ENCODE measurements at places on chromosomes 5 and 9.

GRCh38 chr5:144202726-144203125 is 32.1 kb downstream of the KCTD16 start:
- DNase-seq: no peak

- DNase-seq: no peak
Measured at GRCh38 chr5:34041247-34041972, 1.6 kb downstream of the C1QTNF3 start.

DNA sequence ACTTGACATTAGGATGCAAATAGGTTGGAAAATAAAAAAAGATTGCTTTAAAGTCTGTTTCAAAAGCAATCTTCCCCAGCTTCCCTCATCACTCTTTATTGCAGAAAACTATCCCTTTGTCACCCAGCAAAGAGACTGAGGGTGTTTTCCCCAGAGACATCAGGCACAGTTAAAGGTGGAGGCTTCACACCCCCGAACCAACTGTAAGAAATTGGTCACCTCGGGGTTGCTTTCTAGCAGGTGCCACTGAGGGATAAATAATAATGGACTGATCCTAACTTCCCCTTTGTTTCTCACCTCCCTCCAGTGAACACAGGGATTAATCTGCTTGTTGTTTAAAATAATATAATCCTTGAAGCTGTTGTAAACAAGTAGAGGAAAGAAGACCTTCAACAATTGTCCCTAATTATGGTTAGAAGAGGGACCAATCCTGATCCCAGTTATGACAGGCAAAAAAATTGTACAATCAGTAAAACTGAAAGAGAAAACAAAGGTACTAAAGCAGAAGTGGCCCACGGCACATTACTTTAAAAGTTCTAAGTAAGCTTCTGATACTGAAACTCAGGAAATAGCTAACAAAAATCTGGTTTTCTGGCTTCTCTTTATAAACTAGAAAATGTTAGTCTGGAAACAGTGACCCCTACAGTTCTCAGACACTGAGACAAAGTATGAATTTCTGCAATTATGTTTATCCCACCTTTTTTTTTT is 6.6 kb upstream of the PCSK1 start:
- DNase-seq: no peak

DNA sequence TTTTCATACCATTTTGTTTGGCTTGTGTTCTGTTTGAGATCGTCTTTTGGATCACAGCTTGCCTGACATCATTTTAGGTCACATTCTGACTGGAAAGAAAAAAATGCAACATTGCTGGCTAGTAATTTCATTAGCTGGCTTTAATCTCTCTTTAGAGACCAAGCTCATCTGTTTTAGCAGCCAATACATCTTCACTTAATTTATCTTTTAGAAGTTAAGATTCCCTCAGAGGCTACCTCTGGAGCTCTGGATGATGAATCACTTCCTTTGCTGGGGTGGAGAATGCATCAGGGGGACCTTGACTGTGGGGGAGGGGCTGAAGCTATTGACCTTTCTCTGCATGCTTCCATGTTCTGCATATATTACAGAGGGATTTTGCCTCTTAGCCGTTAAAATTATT is 181.5 kb upstream of the OTULINL start:
- DNase-seq: peak; percentile 78

DNA sequence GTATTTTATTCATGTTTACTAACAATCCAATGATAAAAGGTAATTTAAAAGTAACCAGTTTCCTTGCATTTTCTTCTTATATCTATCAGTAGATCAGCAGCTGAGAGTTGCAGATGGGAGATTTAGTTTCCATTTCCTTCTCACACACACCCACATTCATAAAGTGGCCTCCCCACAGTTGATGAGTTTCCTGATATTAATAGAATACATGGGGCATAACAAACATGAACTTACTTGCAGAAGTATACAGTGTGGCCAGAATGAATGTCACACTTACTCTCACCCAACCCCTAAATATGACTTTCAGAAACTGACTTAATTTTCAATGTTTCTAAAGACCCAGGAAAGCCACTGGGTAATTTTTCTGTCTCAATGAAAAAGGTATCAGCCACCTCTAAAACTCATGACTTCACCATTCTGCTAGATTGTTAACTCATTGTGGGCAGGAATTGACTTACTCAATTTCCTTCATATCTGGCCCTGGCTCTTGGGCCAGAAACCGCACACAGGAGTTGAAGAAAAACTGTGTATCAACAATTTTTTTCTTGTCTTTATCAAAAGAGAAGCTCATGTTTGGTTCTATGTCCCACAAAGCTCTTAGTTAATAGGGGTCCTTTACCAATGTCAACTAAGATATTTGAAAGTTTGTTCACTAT is 63.5 kb upstream of the OSMR start:
- no peak for DNase-seq

GRCh38 chr5:42876375-42876844 is 64.7 kb upstream of the SELENOP start:
- DNase-seq: no peak

DNA sequence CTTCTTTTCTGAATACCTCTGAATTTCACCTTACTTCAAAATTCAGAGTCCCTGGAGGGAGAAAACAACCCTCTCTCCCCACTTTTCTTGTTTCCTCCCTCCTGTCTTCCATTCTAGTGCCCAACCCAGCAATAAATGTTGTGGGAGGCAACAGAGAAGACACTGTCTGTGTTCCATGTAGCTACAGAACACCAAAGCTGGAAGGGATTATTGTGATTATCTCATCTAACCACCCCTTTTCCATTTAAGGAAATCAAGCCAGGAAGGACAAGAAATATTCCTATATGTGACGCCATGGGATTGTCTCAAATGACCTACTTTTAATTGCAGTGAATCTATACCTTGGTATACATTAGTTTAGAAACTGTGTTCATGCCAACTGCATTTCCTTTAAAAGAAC is 476.6 kb upstream of the TNC start:
- DNase-seq: no peak

DNA sequence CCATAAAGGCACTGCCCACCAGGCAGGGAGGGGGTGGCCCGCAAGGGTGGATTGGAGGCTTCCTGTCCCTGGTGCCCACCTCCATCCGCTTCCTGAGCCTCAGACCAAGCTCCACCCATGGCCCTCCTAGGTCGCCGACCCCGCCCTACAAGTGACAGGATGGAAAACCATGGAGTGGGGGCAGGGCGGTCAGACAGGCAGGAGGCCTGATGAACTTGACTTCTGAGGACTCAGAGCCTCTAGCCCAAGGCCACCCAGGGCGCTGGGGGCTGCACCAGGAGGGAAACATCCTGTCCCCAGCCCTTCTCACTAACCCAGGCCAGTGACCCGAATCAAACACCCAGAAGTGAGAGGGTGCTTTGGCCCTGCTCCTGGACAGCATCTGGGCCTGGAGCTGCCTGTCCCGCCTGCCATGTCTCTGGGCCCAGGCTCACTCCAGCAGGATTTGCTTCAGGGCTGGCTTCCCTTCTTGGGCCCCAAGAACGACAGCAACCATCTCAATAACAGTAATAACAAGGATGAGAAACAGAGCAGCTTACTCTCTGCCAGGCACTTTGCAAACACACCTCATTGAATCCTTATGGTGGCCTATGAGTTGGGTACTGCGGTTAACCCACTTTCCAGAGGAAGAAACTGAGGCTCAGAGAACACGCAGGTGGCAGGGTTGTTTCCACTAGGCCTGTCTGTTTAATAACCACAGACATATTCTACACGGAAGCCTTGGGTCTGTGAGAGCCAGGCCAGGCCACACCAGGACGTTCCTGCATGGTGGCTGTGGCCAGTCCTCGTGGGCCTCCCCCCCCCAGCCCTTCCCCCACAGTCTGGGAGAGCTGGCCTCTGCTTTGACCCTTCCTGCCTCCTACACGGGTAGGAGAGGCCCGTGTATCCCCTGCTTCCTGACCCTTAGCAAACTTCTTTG is 4.4 kb upstream of the ST6GALNAC6 start:
- no peak for DNase-seq

GRCh38 chr5:149261246-149261645 is 10.4 kb upstream of the AFAP1L1 start:
- no peak for DNase-seq

DNA sequence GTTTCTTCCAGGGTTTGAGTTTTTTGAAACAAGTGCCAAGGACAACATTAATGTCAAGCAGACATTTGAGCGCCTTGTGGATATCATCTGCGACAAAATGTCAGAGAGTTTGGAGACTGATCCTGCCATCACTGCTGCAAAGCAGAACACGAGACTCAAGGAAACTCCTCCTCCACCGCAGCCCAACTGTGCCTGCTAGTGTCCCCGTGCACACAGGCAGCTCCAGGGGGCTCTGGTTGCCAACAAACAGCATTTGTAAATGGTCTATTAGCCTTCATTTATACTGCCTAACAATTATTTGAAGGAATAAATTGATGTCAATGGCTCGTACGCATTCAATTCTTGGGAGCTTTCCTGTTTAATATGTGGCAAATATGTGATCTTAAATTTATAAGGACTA is 268.3 kb downstream of the RAB3C start:
- DNase-seq: no peak

DNA sequence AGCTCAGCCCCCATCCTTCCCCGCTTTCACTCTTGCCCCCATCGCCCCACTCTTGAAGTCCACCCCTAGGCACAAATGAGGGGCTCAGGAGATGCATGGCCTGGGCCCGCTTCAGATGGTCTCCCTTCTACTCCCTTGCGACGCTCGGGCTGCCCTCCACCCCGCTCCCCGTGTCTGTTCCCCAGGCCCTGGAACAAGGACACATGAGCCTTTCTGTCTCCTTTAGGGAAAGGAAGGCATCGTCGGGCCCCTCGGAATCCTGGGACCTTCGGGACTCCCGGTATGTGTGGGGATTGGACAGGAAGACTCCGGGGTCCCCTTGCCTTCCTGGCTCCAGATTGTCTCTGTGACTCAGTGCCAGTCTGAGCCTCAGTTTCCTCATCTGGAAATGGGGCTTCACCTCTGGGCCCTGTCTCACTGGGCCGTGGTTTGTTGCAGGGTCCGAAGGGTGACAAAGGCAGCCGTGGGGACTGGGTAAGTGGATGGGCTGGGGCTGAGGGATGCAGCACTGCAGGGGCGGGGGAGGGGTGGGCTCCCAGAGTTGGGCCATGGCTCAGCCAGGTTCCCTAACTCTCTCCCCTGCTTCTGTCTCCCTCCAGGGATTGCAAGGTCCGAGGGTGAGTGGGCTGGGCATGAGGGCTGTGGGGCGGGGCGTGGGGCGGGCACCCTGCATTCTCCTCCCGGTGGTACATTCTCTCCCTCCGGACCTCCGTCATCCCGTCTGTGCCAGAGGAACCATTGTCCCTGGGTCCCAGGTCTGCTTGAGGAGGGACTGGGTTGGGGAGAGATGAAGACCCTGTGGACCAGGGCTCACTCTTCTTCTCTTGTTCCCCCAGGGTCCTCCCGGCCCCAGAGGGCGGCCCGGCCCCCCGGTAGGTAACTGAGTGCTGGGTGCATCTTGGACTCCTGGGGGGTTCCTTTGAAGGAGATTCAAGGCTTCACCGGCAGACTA is 21.8 kb upstream of the ORM1 start:
- DNase-seq: no peak

- DNase-seq: peak; percentile 30
Measured at GRCh38 chr9:116149844-116150243, 3.7 kb upstream of the PAPPA start.

DNA sequence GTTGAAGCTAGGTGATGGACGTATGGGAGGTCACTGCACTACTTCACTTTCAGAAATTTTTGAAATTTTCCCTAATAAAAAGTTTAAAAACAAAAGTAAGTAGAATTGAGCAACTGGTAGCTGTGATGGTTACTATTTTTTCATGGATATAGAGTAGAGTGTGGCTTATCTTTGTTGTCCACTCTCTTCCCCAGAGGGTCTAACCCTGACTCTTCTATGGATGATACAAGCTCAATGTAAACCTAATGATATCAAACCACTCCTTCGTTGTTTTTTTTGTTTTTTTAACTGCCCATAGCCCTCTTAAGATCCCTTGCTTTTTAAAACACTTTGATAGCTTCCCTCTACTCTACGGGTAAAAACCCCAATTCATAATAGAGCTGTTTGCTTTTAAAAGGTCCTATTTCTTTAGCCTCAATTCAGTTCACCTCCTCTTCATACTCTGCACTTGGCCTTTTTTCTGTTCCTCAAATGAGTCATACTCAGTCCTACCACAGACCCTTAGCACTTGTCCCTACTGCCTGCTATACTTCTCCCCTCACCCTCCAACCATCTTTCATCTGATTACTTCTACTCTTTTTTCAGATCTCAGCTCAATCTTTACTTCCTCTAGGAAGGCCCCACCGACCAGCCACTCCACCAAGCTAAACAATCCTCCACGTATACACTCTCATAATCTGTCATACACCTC is 2.6 kb downstream of the HDAC3 start:
- no peak for DNase-seq

Data from BE2C (cell line).